ENCODE measurements at places on chromosomes 3 and 15.

- DNase-seq = no peak
Observed at GRCh38 chr3:153706706-153707105, 414.5 kb upstream of the ARHGEF26 start.

- DNase-seq = no peak
Observed at GRCh38 chr3:192365571-192365970, 361.8 kb downstream of the FGF12 start.

GRCh38 chr3:45803252-45803935, 7.1 kb upstream of the SLC6A20 start:
- DNase-seq = no peak

DNA sequence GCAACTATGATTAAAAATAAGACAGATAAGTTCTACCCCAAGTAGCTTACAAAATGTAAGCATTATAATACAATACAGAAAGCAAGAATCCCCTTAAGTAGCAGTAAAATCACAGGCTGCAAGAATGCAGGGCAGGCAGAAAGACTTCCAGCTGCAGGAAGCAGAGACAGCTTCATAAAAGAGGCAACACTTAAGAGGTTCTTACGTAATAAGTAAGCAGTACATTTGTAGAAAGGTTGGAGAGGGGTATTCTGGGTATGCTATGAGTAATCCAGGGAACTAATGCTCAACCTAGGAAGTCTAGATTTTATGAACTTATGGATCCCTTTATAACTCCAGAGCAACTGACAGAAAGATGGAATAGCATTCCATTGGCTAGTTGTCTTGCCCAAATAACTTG, 151.6 kb downstream of the IL5RA start:
- DNase-seq = no peak

- no peak for DNase-seq
Observed at GRCh38 chr3:70261283-70261682, 51.2 kb downstream of the MDFIC2 start.

GRCh38 chr15:35885870-35886269, 339.9 kb upstream of the DPH6 start:
- no peak for DNase-seq

DNA sequence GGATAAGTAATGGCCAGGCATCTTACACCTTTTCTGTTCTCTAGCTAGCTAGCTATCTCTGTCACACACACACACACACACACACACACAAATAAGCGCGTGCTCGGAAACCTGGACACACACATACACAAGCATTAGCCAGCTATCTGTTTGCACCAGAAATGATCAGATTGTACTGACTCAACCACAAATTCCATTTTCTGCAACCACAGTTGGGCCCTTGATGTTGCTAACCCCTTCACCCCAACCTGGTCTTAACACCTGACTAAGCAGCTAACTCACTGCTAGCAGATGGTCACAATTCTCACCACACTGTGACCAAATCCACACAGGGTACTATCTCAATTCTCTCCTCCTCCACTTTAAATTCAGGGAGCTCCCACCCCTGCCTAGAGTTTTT, 183.0 kb upstream of the THBS1 start:
- no peak for DNase-seq

DNA sequence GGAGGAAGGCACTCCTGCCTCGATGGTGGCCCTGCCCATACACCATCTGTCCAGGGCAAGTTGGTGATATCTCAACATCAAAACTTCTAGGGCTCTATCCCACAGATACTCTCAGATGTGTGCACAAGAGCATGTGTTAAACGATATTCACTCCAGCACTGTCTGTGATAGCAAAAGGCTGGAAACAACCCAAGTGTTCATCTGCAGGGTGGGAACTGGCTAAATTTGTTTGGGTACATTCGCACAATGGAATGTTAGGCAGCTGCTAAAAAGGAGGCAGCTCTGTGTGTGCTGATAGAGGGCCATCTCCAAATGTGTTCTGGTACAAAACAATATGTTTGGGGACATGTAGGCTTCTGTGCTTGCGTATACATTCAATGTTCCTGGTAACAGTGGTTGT, 19.8 kb downstream of the IGDCC4 start:
- no peak for DNase-seq

DNA sequence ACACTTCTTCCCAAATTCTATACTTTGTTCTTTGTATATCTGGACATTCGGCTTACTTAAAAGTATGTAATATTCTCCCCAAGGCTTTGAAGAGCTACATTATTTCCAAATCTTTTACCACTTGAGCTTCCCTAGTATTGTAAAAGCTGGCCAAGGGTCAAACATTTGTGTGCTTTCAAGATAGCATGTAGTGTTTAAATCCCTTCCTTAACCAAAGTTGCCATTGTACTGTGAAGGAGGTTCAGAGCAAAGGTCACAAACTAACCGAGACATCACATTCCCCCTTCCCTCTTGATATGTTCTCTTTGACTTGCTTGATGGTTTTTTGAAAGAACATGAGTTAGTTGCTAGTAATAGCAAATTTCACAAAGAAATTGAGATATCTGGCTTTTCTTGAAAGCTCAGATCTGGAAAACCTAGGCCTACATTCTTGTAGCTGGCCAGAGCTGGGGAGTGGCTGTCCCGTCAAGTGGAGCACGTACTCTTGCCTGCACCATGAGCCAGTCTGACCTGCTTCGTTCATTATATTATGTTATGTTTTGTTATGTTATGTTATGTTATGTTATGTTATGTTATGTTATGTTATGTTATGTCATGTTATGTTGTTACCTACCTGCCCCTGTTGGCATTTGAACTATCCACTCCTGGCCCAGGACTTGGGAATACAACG, 60.2 kb downstream of the FILIP1L start:
- no peak for DNase-seq

- DNase-seq = peak; percentile 22
Observed at GRCh38 chr3:106004137-106004681, 135.4 kb upstream of the CBLB start.

DNA sequence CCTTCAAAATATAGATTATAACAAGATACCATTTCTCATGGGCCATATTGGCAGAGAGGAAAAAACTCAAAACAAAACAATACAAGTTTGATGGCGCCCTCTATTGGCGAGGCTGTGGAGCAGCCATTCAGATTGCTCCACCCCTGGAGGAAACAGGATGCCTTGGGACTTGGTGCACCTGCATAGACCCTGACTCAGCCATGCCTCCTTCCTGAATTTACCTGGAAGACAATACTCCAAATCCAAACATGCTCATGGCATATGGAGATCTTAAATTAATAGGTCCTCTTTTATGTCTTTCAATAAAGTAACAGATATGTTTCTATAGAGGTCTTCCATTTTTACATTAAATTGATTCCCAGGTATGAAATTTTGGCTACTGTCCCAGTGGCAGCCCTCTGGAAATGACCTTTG, 90.0 kb downstream of the APBA2 start:
- DNase-seq = peak; percentile 52

DNA sequence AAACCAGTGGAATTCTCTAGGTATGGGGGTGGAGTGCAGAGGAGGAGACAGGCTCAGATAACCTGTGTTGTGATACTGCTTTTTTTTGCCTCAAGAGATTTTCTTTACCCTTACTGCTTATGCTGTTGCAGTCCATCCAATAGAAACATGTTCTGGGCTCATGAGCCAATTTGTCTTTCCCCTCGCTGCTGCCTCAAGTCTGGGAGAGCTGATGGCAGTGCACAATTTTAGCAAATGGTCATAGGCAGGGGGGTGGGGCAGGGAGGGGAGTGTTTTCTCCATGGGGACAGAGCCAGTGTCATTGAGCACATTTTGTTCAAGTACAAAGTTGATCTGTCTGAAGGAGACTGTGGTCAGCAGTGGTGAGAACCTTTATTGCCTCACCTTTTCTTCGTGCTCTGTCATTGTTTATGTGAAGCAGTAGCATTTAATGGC, 134.9 kb downstream of the MBNL1 start:
- DNase-seq = no peak

DNA sequence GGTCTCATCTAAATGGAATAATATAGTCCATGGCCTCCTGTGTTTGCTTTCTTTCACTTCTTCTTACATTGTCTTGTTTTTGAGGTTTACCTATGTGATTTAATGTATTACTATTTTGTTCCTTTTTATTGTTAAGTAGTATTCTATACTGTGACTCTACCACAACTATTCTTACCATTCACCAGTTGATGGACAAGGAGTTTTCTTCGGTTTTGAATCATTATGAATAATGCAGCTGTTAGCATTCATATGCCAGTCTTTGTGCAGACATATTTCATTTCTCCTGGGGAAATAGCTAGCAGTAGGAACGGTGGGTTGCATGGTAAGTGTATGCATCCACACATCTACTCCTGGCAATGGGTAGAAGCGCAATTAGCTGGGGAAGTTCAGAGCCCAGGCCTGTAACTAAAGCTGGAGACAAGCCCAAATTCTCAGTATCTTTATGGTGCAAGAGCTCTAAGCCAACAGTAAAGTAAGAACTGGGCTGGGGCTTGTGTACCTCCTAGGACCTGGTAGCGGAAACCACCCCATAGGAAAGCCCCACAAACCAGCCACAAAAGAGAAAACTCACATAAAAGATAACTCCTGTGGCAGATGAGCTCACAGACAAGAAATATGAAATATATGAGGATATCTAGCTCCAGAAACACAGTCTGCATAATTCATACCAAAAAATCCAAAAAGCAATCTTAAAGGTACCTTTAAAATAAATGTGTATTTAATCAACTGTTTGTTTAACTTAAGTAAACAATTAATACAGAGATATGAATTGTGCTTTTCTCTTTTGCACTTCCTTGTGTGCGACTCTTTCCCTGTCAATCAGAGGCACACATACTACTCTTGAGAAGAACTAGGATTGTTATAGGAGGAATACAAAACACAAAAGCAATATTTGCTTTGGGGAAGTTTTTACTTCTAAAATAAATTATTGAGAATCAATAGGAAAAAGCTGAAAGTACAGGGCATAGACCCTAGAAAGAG, 2.7 kb upstream of the CSTA start:
- DNase-seq = no peak

DNA sequence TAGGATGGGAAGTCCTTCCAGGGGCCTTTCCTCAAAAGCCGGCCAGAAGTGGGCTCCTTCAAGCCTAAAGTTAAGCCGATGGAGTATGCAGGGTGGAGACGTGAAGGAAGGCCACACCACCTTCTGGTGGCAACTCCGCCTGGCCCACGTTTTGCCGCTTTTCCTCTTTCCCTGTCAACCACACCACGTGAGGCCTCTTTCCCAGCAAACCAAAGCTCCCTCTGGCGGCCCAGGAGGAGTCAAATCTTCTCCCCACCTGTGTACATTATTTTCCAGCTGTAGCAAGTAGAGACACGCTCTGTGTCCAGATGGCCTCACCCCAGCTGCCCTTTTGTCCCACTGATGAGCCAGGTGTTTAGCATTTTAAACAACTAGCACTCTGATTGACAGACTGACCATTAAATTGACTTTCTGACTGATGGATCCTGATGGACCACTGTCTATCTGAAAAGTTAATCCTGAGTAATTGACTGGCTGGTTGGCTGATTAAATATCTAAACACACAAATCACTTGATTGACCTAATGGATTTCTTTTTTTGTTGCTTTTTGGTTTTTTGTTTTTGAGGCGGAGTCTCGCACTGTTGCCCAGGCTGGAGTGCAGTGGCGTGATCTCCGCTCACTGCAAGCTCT, 59.6 kb upstream of the ZBTB38 start:
- peak; percentile 69 for DNase-seq

- no peak for DNase-seq
Observed at GRCh38 chr3:70870576-70870975, 558.1 kb upstream of the MDFIC2 start.

GRCh38 chr3:148751461-148751860, 53.8 kb downstream of the AGTR1 start:
- no peak for DNase-seq

DNA sequence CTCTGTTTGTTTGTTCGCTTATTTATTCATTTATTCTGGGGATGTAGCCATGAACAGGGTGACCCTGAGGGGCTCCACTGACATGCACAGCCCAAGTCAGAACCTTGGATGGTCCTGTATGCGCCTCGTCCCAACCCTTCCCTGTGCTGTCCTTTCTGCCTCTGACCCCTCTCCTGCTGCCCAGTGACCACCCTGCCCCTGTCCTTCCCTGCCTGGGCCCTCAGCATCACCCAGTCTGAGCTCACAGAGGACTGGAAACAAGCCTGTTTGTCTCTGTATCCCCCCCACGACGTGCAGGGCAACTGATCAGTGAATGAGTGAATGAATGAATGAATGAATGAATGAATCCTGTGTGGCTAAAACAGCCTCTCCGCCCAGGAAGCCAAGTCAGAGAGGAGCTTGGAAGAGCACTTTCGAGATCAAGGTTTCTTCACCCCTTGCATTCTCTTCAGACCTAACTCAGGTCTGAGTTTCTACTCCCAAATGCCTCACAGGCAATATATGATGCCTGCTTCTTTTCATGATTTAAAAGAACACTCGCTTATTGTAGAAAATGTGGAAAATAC, 157.7 kb downstream of the SMAD6 start:
- DNase-seq = no peak

GRCh38 chr15:64948916-64949315, 37.2 kb downstream of the ANKDD1A start:
- DNase-seq = no peak

DNA sequence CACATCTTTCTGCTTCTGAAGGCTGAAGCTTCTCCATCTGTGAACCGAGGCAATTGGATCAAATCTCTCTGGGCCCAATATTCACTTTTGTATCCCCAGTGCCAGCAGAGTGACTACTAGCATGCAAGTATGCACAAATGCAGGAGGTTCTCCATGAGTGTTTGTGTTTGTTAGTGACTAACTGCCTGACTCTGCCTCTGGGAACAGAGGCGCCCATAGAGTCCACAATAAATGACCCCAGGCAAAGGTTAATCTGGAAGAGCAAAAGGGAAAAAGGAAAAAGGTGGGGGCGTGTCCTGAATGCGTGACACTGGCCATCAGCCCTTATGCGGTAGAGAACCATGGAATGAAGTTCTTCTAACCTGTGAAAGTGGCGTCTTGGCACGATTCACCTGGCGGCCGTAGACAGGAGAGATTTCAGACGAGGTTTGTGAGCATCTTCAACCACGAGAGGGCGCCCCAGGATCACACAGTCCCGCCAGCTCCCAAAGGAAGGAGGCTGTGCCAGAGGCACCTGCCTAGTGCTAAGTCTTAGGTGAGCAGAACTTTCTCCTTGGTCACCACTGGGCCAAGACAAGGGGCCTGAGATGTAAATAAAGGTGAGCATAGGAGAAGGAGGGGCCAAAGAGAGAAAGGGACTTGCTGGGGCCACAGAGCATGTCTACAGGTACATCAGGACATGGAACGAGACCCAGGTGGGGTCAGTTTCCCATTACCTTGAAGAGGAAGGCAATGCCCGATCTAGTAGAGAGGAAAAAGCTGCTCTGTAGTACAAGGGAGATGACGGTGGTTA, 44.2 kb downstream of the RBPMS2 start:
- DNase-seq = peak; percentile 84

Data from urothelium cell line (cell line).